ENCODE measurements at places on chromosomes 5 and 9. TPM values are rescaled to one million over a fixed set of nuclear protein-coding genes. Genes with fewer than 3 reads are reported as not detected.

Gene CDKN2A
- not detected for total RNA-seq

Gene AHRR
- 3.5 TPM for total RNA-seq

Gene SLU7
- total RNA-seq, result 56.7 TPM

Gene HTR4
- total RNA-seq, result not detected

Gene ENHO
- 2.7 TPM for total RNA-seq

Gene SLC4A9
- total RNA-seq, result not detected

Gene WDR31
- 1.4 TPM for total RNA-seq

Gene SMIM33
- total RNA-seq, result not detected

Gene ARID3C
- total RNA-seq, result 0.10 TPM

Gene TRIM36
- total RNA-seq, result 2.4 TPM

Gene IFNA2
- not detected for total RNA-seq

Gene CDH6
- 0.10 TPM for total RNA-seq

Gene FYB1
- 17.1 TPM for total RNA-seq

Gene FSD1L
- total RNA-seq, result 3.2 TPM

Gene HAVCR2
- total RNA-seq, result 0.38 TPM

Gene CAMK4
- not detected for total RNA-seq

Gene SIT1
- not detected for total RNA-seq

Gene SPINK1
- 0.37 TPM for total RNA-seq

Gene ARHGEF28
- total RNA-seq, result 17.8 TPM

Gene PCDHB1
- not detected for total RNA-seq

Gene HK3
- not detected for total RNA-seq

Gene TAF7
- total RNA-seq, result 73.0 TPM

Gene NUTM2G
- not detected for total RNA-seq

Data from A549 treated with DMSO at 1 μM for 4 hours (cell line).